Pulmonary artery endothelial cell (primary cell): ENCODE measurements at places on chromosomes 7 and 10.

GRCh38 chr10:58010073-58010702 is 257.5 kb downstream of the IPMK start:
- DNase-seq, result no peak

- peak; percentile 26 for DNase-seq
These were observed 112.7 kb downstream of the SLIT1 start for GRCh38 chr10:97072851-97073665.

DNA sequence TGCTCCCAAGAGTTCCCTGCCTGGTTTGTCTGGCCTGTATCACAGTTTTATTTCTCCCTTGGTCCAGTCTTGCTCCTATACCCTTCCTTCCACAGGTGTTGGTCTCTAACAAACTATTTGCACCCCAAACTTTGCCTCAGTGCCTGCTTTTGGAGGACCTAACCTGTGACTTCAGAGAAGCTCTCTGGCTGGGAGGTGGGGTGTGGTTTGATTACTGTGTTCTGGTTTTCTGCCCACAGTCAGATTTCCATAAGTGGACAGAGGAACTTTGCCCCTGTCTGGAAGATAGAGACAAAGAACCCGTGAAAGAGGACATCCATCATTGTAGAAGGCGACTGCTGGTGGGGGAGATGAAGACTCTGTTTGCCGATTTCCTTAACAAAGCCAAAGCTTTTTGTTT is 55.8 kb upstream of the TRIL start:
- DNase-seq, result no peak

- DNase-seq, result no peak
These were observed 59.1 kb downstream of the PDGFA start for GRCh38 chr7:460374-461116.

- no peak for DNase-seq
These were observed 76.8 kb downstream of the MKI67 start for GRCh38 chr10:128049226-128050120.

DNA sequence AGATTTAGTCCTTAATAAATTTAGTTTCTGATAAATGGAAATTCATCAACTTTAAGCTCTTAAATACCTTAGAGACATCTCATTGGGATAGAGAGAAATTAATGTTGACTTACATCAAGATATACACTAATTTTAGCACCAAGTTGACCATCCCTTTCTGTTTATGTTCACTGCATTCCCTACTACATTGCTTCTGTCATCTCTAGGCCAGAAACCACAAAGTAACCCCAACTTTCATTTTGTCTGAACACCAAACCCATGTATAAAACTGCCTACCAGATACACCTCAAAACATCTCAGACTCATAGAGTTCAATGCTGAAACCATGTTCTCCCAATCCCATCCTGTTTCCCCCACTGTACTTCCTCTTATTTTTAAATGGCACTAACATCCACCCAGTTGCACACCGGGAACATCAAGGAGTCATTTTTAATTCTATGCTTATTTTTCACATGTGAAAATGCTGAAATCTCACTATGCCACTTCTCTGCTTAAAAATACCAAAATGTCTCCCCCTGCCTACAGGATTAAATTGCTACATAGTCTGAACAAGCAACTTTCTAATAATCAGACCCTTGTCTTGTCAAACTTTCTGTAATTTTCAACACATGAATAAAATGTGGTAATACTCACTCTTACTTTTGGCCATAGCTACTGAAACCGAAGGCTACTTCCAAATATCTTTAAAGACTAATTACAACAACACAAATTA is 201.6 kb downstream of the SEMA3D start:
- no peak for DNase-seq

DNA sequence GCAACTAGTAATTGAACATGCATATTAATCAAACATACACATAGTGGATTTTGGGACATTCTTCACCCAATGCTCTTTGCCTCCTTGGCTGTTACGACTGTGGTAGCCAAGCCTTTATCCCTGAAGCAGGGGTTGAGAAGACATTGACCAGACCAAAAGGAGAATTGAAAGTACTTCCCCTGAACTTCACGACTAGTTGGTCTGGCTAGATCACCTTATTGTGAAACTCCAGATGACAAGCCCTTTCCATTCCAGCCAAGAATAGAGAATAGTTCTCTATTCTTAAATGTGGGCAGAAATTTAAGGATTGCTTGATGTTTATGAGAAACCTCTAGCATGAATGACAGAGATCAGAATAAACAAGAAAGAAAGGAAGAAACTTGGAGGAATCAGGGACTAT is 97.0 kb downstream of the LRMDA start:
- no peak for DNase-seq

- DNase-seq, result no peak
These were observed 161.9 kb upstream of the INSYN2A start for GRCh38 chr10:127358337-127358736.

- DNase-seq, result no peak
These were observed 16.3 kb downstream of the SGMS1 start for GRCh38 chr10:50607356-50607925.

DNA sequence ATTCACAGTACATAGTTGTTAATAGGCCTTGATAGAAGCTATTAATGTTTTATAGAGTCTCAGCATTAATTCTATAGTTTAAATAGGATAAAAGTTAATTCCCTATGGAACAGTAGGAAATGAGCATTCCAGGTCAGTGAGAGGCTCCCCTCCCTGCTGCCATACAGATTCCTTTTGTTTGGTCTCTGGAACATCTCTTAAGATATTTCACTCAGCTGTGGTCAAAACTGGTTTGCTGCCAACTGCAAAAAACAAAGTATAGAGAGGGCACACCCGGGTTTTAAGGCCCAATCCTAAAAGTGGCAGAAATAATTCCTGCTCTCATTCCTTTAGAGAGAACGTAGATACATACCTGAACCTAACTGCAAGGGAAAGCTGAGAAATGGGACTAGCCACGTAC is 51.3 kb downstream of the MDFIC start:
- no peak for DNase-seq

DNA sequence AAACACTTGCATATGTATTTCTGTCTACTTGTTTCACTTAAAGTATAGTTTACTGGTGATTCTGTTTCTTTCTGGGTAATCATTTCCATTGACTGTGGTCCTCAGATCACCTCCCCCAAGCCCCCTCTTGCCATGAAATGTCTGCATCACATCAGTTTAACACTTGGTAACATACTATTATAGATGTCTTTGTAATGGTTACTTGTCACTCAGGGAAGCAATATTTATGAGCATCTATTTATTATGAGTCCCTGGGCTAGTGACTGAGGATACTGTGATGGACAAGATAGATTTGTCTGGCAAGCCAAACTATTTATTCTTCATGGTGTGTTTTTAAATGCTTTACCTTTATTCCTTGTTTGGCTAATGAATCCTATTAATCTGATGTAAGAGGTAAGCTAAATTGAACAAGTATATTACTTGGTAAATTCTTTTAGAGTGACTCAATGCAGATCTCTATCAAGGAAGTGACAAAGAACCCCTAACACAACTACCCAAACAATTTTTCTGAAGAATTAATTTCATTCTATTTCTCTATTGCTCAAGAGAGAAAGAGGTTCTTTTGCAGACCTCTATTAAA is 270.9 kb downstream of the RELN start:
- peak; percentile 22 for DNase-seq

DNA sequence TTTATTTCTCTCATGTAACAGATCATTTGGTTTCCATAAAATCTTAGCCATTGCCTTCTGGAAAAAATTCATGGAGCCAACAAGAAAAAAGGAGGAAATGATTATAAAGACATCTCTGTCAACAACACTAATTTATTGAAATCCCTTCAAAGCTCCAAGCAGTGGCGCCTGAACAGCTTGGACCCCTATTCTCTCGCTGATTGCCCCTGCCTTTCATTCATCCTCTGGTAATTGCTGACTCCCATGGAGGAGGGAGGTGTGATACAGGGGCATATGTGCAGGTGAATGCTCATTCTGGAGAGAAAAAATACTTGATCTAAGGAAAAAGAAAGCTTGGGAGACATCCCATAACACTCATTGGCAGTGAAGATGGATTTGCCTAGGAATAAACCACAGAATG is 345.5 kb downstream of the FGFR2 start:
- DNase-seq, result no peak

DNA sequence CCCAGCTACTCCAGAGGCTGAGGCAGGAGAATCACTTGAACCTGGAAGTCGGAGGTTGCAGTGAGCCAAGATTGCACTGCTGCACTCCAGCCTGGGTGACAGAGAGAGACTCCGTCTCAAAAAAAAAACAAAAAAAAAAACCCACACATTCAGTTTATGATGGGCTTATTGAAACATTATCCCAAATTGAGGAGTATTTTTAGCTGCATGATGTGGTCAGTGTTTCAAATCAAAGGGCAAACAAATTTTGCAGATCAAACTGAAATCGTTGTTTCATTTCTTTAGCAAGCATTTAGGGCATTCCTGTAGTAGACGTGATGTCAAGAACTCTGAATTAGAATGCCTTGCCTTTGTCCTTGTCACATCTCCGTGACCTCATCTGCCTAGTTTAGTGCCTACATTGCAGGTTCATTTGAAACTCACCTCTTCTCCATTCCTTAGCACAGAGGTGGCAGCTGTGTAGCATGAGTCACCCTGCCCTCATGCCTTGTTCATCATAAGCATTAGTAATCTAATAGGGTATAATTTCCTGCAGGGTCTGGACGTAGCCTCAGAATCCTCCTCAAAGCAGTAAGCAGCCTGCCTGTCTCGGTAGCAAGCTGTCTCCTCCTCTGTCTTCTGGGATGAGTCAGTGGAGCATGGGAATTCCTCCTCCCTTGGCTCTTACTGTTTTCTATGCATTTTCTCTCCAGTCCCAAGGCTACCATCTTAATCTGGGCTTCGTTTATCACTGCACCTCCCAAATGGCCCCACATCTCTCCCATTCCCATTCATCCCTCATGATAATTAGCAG is 73.8 kb downstream of the CUL1 start:
- DNase-seq, result peak; percentile 46

DNA sequence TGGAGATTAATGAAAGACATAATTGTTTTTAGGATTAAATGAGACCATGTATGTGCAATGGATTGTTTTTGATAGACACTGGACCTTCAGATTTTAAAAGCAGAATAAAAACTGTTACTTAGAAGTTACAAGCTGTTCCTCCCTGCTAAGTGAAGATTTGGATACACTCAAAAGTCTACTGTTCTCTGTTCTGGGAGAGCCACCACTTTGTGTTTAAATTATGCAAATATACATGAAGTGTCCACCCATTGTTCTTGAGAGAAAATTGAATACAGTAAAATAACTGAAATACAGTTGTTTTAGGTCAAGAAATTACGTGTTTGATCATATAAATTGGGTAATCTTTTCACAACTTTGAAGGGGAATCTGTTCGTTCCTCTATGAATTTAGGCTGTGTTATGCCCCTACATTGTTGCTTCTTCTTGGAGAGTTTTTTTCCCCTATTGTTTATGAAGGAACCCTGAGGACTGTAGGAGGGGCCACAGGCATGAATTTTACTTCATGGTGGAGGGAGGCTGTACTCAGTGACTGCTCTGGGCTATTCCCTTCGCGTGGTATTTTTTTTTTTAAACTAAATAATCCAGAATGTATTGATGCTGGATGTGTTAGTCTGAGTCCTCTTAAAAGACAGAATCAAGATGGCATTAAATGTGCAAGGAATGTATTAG is 18.6 kb upstream of the VCL start:
- no peak for DNase-seq

- no peak for DNase-seq
These were observed 129.8 kb upstream of the PPP1R3A start for GRCh38 chr7:114048386-114049235.

DNA sequence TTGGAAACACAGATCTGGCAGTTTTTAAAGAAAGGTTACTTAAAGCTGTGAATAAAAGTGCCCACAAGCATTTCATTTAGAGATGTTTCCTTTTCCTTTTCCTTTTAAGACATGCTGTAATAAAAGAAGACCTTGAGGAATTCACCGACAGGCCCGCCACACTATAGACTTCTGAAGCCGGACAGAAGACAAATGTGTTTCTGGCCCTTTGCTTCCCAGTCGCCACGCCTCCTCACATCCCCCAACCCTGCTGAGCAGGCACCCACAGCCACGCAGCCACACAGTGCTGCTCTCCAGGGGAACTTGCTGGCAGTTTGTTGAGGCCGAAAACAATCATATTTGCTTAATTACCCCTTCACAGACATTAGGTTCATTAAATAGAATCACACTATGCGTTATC is 83.4 kb downstream of the SLC25A13 start:
- peak; percentile 30 for DNase-seq

GRCh38 chr7:131781-132482 is 60.4 kb upstream of the FAM20C start:
- DNase-seq, result no peak

DNA sequence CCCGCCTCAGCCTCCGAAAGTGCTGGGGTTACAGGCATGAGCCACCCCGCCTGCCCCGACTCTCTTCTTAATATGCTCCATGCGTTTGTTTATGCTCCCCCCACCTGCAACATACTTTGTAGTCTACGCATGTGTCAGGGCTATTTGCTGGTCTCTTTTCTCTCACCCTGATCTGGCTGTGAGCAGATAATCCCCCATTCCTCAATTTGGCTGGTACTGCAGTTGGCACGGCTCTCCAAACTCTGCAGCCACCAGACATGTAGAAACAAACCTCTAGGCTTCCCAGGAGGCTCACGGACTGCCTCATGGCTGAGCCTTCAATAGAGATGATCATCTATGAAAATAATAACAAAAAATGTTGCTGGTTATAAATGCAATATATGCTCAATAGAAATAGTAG is 540.3 kb upstream of the GALNT17 start:
- no peak for DNase-seq

GRCh38 chr10:49168831-49169500 is 19.2 kb downstream of the TMEM273 start:
- DNase-seq, result no peak

DNA sequence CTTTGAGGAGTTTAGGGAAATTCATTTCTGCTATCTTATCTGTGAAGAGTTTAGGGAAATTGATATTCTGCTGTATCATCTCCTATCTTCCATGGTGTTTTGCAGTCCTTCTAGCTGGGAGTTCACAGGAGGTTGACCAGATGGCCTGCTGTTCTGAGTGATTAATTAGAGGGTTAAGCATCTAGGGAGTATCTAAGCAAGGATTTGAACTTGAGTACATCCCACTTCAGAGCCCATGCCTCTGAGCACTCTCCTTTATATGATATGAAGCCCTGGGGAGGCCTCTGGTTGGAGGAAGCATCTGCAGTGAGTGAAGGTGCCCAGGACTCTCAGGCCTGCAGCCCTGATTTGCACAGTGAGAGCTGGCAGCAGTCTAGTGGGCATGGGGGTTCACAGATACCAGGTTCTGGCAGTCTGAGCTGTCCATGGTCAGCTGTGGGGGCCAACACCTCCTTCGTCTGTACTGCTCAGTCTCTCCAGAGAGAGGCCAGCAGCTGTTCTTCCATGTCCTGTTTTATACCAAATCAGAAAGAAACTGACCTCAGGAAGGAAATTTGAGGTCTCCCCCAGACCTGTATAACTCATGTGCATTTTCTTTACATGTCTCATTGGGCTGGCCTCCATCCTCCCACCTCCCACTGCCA is 156.9 kb downstream of the PLCE1 start:
- DNase-seq, result no peak

DNA sequence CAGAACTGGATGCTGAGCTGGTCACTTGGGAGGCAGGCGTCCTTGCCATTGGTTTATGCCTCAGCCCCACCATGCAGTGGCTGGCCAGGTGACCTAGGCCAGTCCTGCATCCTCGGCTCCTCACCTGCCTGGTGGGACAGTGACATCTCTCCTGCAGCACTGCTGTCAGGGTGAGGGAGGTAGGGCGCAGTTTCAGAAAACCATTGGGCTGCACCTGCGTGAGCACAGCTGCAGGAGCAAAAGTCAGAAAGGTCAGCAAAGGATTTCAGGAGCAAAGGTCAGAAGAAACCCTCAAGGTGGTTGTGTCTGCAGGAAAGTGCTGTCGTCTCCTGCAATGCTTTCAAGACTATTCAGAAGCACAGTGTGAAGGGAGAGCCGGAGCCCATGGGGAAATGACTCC is 48.1 kb downstream of the EGFR start:
- no peak for DNase-seq
